Midbrain (tissue), 1 donor: ENCODE measurements at places on chromosomes 12 and 14.

DNA sequence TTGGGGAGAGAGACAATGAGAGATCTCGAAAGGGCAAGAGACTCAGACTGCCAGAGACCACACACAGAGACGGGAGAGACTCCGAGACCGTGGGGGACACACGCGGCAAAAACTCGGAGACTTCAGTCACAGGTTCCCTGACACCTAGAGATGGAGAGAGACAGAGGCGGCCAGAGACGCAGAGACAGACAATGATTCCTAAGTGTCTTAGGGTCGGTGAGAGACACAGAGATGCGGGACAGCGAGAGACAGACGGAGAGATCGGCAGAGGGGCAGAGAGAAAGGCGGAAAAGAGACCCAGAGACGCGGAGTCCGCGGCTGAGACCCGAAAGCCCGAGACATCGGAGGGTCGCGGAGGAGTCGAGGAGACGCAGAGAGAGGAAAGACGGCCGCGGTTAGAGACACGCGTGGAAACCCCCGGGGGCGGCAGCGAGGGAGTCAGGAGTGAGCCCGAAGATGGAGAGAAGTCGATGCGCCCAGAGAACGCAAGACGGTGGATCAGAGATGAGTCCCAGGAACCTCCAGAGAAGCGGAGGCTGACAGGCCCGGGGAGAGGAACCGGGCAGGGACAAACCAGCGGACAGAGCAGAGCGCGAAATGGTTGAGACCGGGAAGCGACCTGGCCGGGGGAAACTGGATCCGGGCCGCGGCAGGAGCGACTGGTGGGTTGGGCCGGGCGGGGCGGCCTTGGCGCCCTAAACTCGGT lies 7.8 kb downstream of the LHX5 start:
- no peak for DNase-seq

DNA sequence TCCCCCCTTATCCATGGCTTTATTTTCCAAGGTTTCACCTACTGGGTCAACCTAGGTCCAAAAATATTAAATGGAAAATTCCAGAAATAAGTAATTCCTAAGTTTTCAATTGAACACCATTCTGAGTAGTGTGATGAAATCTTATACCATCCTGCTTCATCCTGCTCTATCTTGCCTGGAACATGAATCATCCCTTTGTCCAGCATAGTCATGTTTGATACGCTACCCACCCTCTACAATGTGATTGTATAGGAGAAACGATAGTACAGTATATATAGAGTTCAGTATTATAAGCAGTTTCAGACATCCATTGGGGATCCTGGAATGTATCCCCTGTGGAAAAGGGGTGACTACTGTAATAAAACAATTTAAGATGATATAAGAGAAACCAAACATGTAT lies 62.2 kb downstream of the IFNG start:
- no peak for DNase-seq

DNA sequence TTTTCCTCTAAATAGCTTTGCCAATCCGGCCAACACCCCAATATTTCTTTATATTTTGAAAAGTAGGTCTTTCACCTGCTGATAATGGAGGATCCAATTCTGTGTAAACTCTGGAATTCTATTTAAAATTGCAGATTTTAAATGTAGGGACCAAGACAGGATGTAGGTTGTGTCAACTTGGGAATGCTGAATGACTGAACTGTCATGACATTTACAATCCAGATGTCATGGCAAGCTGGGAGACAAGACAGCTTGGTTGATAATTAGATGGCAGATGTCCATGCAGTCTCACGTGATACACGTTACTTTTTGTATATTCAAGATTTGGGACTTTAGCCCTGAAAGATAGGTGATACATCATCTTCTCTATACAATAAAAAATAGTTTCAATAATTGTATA lies 477.2 kb downstream of the DIO2 start:
- DNase-seq = no peak

GRCh38 chr14:89571491-89571890 lies 154.5 kb upstream of the FOXN3 start:
- no peak for DNase-seq

- no peak for DNase-seq
These were observed 40.9 kb downstream of the CDK17 start for GRCh38 chr12:96359328-96359727.

DNA sequence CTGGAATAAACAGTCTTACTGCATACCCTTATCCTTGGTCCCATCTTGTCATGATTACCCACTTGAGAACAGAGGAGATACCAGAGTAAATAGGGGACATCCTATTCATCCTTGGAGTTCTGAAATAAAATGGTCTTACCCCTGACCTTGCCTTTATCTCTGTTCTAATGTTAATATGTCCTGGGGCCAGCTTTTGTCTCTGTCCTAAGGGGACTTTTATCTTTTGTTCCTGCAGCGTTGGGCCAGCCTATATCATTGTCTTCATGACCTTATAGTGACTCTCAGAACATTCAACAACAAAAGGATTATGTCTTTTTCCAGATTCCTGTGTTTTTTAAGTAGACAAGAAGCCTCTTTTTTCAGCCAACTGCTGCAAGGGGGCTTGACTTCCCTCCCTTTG lies 1057.5 kb downstream of the LRFN5 start:
- DNase-seq = no peak

GRCh38 chr12:49030714-49031572 lies 12.4 kb upstream of the PRKAG1 start:
- no peak for DNase-seq

- no peak for DNase-seq
These were observed 213.4 kb downstream of the PHETA1 start for GRCh38 chr12:111155521-111155920.

DNA sequence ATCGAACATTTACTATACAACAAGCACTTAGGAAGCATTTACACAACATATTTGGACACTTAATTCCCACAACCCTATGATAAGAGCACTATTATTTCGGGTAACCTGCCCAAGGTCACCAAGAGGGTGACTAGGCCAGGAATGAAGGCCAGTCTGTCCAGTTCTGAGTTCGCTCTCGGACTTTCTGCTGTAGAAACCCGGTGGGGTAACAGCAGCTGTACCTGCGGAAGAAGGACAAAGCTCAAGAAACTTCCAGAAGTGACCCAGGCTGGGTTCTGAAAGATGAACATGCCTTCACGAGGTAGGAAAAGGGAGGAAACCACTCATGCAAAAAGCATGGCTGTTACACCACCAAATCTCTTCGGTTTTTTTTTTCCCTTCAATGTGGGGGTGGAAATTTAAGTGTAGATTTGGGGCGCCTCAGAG lies 10.8 kb downstream of the PLA2G1B start:
- no peak for DNase-seq

DNA sequence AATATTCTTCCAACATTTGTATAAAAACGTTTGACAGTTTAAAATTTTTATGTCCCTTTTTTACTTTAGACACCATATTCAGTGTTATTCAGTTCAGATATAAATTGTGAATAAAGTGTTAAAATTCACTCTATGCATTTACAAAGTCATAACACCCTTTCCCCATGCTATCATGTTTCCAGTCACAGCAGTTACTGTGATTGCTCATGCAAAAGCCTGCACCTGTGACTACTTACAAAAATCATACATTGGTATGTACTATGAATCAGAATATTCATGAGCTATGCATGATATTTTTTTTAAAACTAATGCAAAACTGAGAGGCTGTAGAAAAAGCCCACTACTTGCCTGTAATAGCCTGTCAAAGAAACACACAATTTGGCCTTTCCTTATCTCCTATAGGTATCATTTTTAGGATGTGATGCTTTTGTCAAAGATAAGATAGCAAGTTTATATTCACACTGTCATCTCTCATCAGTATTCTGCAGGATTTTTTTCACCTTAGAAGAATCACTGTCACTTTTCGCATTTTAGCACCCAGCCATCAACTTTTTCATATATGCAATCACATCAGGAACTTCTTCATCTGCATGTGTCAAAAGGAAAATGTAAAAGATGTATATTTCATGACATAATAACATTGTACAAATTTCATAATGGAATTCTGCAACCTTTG lies 443.2 kb downstream of the C12orf50 start:
- no peak for DNase-seq

- no peak for DNase-seq
These were observed 938 bp upstream of the MAX start for GRCh38 chr14:65103150-65103760.

- DNase-seq = no peak
These were observed 9.1 kb upstream of the KCNA5 start for GRCh38 chr12:5034603-5035002.
